Activated naive CD8-positive, alpha-beta T cell treated with anti-CD3 and anti-CD28 coated beads, Interleukin-2, amount 10 ng/mL, durations not matched to agents 7 days and 5 days (primary cell): ENCODE measurements at places on chromosomes 12 and 14.

DNA sequence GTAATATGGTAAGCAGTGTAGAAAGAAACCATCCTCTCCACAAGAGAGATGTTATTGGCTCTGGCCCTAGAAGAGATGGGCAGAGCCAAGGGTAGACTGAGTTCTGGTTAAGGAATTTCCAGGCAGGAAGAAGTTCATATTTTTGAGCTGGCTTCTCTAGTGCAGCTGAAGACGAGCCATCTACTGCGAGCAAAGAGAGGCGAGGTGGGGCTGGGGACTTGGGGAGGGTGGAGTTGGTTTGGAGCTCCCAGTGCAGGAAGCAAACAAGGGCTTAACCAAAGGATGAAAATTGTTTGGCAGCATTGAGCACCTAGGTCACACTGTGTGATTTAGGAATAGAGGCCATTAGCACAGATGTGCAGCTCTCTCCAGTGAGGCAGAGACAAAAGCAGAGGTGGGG lies 239.6 kb downstream of the ZFP36L1 start:
- DNase-seq: no peak

DNA sequence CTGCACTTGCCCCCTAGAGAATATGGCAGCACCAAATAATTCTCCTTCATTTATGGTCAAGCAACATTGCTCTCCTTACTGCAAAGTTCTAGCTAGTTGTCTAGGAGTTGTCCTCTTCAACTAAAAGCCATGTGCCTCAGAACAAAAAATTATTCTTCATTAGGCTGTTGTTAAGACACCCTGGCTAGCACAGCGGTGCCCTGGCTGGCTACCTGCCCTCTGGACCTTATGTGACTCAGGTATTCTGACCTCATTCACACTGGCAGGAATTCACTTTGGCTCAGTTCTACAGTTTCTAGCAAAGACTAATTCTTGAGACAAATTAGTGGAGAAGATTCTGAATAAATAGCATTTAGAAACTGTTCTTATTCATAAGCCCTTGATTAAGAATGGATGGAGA lies 224.4 kb upstream of the KRR1 start:
- DNase-seq: no peak

GRCh38 chr12:101839324-101840283 lies 8.8 kb upstream of the GNPTAB start:
- DNase-seq: no peak

DNA sequence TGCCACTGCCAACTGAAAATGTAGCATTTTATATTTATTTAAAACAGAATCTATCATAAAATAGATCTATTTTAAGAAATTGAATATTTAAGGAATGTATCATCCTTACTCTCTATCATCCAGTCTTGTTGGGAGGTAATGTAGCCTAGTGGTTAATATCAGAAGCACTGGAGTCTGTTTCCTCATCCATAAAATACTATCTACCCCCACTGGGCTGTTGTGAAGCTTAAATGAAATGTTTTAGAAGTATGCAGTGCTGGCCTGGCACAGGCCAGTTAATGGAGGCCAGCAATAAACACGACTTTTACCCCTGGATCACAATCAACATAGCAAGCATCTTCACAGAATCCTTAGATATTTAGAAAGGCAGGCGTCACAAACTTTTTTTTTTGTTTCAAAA lies 188.0 kb downstream of the CAND1 start:
- no peak for DNase-seq

GRCh38 chr14:21768116-21768874 lies 94.7 kb upstream of the OR4E1 start:
- no peak for DNase-seq

DNA sequence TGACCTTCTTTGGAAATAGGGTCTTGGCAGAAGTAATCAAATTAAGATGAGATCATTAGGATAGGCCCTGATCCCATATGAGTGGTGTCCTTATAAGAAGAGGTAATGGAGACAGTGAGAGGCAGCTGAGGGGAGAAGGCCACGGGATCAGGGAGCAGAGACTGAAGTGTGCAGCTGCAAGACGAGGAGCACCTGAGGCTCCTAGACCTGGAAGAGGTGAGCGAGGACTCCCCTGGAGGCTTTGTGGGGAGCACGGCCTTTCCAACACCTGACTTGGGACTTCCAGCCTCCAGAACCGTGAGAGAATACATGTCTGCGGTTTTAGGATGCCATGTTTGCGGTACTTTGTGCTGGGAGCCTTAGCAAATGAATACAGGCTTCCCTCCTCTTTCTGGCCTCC lies 37.5 kb downstream of the LRTM2 start:
- no peak for DNase-seq

DNA sequence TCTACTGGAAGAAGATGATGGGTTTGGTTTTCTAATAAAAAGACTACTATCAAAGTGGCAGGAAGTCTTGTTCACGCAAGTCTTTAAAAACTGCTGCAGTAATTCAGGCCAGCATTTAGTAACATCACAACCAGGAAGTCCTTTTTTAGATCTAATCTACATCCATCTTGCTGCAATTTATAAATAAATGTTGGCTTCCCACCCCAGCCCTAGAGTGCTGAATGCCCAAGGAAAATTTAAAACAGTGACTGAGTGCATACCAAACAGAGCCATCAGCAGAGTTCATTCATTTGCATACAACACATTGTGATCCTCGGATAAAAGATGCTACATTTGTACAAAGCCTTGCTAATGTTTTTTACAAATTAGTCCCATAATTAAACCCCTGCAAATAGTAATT lies 72.1 kb downstream of the PHLDA1 start:
- DNase-seq: no peak

DNA sequence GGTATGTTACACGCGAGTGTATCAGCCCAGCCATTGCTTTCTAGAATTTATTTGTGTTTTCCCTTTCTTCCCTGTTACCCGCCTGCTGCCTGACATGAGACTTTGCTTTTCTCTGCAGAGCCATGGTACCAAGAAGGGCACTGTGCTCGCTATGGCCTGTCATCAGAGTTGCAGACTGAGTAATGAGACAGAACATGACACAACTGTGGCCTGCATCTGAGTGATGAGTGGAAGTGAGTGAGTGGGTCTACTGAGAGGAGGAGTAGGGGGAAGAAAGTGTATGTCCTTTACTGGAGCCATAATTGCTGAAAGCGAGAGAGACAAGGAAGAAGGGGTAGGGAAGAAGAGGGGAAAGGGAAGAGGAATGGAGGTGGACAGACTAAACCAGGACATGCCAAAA lies 2.9 kb downstream of the RILPL1 start:
- DNase-seq: no peak

- DNase-seq: no peak
Observed at GRCh38 chr12:32811686-32812392, 56.1 kb upstream of the YARS2 start.

GRCh38 chr14:104687601-104688504 lies 1.6 kb upstream of the INF2 start:
- no peak for DNase-seq

DNA sequence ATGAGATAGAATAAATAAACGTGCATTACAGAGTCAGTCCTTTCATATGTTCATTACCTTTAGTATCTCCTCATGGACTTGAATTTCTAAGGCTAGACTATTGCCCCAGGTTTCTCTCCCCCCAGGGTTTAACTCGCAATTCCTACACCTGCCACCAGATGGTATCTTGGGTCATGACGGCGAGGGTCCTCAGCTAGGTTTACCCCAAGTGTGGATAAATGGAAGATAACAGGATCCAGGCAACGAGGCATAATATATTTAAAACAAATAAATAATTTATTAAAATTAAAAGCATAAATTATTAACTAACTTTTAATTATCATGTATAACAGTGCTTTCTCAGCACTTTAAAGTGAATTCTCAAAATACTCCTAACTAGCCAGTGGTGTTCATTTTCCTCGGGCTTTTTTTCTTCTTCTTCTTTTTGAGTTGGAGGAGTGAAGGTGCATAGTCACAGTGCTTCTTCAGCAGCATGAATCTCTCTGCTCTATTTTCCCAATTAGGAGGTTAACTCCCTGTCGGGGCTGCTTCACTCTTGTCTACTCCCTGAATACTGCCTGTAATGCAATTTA lies 243.5 kb upstream of the CAND1 start:
- DNase-seq: peak; percentile 42

DNA sequence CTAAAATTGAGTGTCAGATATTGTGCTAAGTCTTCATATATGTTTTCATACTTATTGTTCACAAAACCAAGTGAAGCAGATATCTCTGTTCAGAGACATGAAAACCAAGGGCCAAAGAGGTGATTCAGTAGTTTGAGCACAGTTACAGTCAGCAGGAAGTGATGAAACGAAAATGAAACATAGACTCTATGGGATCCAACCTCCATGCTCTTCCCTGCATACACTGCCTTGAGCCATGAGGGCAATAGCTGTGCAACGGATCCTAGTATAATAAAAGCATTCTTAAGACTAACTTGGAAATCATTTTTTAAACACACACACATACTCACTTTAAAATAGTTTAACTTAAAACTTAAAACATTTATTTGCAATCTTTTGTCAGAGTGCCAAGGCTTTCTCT lies 27.9 kb downstream of the ESR2 start:
- DNase-seq: no peak

GRCh38 chr12:74791365-74791764 lies 253.7 kb downstream of the ATXN7L3B start:
- no peak for DNase-seq

GRCh38 chr12:76249501-76249900 lies 98.7 kb downstream of the BBS10 start:
- DNase-seq: no peak

DNA sequence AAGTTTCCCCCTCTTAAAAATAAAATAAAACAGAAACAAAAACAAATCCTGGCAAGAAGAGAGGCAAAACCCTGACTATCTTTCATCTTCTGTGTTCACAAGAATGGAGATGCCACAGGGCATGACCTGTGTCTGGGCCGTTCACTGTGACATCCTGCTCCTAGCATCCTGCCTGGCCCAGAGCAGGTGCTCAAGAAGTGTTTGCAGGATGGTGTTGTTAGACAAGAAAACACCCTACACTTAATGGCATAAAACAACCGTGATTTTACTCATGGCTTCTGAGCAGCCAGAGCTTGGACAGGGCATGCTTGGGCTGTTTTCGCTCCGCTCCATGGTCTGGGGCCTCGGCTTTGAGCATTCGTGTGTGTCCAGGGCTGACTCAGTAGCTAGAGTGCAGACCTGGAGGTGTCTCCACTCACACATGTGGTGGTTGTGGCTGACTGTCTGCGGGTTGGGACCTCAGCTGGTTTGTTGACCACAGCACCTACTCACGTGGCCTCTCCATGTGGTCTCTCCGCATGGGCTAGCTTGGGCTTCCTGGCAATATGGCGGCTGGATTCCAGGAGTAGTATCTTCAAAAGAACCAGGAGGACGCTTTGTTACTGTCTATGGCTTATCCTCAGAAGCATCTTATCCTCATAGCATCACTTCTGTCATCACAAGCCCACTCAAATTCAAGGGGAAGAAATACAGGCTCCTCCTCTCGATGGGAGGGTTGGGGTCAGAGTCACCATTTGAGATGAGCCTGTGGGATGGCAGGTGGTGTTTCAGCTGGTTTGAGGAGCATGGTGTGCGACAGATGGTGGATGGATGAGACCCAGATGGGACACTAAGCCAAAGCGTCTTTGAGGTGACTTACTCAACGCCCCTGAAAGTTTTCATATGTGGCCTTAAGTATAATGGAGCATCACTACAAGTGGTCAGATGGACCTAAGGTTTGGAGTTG lies 33.2 kb upstream of the FZD10 start:
- DNase-seq: no peak

GRCh38 chr12:1188016-1188415 lies 197.0 kb downstream of the ERC1 start:
- DNase-seq: no peak

- no peak for DNase-seq
Observed at GRCh38 chr14:55398679-55399078, 13.0 kb downstream of the ATG14 start.

DNA sequence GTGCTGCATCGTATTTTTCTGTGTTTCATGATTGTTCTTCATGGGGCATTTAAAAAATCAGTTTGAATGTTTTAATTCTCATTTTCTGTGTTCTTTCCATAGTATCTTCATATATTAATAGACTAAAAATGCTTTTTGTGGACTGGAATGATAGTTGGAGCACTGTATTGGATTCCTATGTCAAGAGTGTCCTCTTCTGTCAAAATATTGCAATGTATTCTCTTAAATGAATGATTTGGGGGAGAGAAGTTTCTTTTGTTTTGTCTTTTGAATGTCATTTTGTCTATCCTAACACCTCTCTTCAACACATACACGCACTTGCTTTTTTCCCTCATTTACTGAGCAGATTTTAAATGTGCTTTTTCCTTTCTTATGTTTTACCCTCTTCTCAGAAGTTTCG lies 4.7 kb upstream of the EIF2S3B start:
- no peak for DNase-seq

GRCh38 chr14:22485649-22486048 lies 103.4 kb downstream of the DAD1 start:
- DNase-seq: no peak

DNA sequence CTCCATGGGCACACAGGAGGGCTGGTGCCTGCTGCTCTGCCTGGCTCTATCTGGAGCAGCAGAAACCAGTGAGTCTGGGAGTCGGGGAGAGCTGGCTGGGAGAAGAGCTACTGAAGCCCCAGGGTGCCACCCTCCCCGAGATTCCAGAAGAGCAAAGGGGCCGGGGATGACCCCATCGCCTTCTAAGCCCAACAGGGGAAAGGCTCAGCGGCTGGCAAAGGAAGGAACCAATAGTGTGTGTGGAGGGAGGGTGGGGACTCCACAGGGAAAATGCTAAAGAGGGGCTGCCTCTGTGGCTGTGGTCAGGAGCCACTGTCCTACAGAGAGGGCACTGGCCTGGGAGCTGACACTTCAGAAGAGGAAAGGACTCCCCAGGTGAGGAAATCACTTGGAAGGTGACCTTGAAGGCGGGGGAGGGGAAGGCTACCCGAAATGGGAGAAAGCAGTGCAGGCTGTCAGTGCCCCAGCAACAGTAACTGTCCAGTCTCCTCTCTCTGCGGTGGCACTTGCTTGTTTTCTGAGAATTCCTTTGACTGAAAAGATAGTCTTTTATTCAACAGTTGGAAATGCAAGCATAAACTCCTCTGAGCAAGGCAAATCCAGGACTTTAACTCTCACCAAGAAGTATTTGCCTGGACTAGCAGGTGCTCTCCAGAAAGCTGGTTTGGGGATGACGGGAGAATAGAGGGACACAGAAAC lies 552 bp downstream of the TAPBPL start:
- no peak for DNase-seq

DNA sequence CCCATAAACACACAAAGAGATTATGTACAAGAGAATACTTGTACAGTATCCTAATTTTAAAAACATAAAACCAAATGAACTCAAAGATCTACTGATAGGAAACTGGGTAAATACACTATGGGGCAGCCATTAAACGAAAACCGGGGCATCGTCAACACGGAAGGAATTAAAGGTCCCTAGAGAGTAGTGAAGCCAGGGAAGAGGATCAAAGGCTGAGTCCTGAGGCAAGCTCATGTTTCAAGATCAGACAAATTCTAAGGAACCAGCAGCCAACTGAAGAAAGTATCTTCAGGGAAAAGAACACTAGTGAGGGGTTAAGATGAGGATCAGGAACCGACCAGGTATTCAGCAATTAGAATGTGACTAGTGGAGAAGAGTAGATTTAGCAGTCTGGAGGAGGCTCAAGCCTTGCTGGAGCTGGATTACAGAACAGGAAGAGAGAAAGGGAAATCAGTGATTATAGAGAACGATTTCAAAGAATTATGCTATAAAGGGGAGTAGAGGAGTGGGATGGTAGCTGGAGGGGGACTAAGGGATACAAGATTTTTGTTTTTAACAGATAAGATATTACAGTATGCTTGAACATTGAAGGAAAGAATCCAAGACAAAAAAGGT lies 23.7 kb downstream of the SEL1L start:
- no peak for DNase-seq
